ENCODE measurements at places on chromosomes 3 and 15. TPM values are rescaled to one million over a fixed set of nuclear protein-coding genes. Genes with fewer than 3 reads are reported as not detected.

IL5RA gene
- total RNA-seq, result not detected

CCNDBP1 gene
- total RNA-seq, result 59.7 TPM

GP9 gene
- total RNA-seq, result not detected

IL17RE gene
- 0.84 TPM for total RNA-seq

TERC gene
- 4.8 TPM for total RNA-seq

HEG1 gene
- 38.7 TPM for total RNA-seq

GOLGA8S gene
- not detected for total RNA-seq

BNC1 gene
- total RNA-seq, result 0.19 TPM

GOLGA6A gene
- not detected for total RNA-seq

PLA2G4D gene
- total RNA-seq, result not detected

TPRA1 gene
- total RNA-seq, result 20.7 TPM

TMC3 gene
- total RNA-seq, result not detected

MUC13 gene
- total RNA-seq, result not detected

KNL1 gene
- 0.50 TPM for total RNA-seq

GOLGA6L6 gene
- total RNA-seq, result not detected

GRCh38 chr3:150740733-150741496 is 22.1 kb downstream of the SIAH2 start:
- DNase-seq, result no peak

DNA sequence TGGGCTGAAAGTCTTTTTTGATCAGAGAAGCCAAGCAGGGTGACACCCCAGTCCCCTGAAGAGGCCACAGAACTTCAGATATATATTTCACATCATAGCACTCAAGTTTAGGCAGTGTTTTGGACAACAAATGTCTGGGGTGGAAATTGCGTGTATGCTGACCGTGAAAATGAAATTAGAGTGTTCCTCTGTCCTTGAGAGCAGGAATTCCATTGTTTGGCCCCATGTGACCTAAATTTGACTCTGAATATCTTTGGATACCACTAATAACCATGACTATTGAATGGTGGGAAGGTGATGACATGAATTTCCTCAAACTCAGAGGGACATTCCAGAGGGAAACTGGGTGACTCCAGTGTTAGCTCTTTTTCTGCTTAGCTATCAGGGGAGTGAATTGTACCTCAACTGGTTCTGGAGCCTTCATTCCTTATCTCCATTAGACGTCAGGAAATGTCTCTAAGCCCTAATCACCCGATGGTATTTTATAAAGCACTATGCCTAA is 263.5 kb upstream of the RASGRP1 start:
- no peak for DNase-seq

- DNase-seq, result no peak
These were observed 77.1 kb upstream of the CACNA2D3 start for GRCh38 chr3:54045061-54045815.

DNA sequence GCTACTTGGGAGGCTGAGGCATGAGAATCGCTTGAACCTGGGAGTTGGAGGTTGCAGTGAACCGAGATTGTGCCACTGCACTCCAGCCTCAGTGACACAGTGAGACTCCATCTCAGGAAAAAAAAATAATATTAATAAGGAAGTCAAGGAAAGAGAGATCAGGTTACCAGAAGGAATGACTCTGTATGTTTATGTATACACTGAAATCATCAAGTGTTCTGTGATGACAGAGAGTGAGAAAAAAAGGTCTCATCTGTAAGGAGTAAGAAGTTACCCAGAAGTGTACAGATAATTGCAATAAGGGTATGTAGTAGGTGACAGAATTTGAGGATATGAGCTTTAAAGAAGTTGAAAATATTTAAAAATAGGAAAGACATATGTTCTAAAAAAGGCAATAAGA is 4.3 kb upstream of the CCDC50 start:
- no peak for DNase-seq

DNA sequence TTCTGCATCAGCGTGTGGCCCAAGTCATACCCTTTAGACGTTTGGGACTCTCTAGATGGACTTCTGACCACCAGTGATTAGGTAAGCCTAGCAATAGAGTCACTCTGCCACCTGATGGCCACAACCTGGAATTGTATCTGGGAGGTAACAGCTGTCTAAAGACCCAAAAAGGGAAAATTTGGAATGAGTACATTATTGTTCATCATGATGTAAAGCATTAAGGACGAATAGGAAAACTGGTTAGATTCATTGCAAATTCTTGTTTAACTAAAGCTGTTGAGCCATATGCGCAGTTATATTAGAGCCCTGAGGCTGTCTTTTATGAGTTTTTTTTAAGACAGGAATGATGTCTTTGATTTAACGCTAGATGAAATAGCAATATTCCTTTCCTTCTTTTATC is 63.6 kb downstream of the FAM81A start:
- DNase-seq, result no peak

GRCh38 chr3:49785565-49786356 is 581 bp downstream of the IP6K1 start:
- no peak for DNase-seq

DNA sequence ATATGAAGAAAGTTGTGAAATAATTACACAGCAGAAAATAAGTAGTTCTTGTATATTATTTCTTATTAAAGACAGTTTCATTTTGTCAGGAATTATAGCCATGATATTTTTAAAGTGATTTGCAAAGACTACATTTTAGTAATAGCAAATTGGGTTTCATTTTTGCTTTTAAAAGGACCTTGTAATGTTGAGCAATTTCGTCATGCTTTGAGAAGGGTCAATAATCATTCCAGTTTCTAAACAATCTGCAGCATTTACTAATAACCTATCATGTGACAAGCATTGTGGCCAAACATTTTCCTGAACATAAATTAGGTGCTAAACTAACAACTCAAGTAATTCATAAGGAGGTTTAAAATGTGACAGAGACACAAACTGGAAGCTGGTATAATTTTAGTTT is 214.4 kb upstream of the CBLB start:
- DNase-seq, result no peak

GRCh38 chr3:120708408-120708807 is 26.4 kb upstream of the HGD start:
- DNase-seq, result no peak

DNA sequence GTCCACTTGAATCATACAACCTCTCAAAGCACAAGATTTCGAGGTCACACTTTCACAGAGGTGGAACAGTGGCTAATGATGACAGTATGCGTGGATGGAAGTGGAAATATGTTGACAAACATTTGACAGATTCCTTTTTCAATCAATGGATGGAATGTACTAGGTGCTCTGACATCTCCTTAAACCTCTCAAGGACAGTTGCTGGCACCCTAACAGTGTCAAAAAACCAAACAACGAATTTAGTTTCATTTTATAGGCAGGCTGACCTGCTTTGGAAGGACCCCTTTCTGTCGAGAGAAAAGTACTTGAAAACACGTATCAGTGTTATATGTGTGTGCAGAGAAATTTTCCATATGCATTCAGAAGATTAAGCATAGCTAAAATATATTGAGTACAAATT is 779.8 kb upstream of the LMCD1 start:
- DNase-seq, result no peak

DNA sequence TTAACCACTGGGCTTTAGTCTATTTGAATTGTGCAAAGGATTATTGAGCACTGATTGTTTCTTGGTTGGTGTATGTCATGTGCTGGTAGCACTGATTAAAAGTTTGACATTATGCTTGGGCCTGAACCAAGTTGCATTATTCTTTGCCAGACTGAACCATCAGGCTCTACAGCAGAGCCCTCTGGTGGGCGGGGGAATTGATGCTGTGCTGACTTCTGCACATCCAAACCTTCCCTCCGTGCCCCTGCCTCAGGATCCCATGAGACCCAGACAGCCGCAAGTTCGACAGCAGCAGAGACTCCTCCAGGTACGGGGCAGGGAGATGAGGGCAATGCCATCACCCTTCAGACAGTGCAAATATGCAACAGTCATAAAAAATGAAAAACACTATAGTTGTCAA is 28.4 kb upstream of the P2RY12 start:
- DNase-seq, result no peak

GRCh38 chr3:43087249-43087776 is 18.6 kb downstream of the POMGNT2 start:
- DNase-seq, result no peak

- DNase-seq, result no peak
These were observed 180.5 kb downstream of the FOXB1 start for GRCh38 chr15:60184579-60184978.

- DNase-seq, result no peak
These were observed 207.1 kb downstream of the UACA start for GRCh38 chr15:70556151-70556741.

- DNase-seq, result no peak
These were observed 105.2 kb downstream of the LIPC start for GRCh38 chr15:58537033-58537432.

DNA sequence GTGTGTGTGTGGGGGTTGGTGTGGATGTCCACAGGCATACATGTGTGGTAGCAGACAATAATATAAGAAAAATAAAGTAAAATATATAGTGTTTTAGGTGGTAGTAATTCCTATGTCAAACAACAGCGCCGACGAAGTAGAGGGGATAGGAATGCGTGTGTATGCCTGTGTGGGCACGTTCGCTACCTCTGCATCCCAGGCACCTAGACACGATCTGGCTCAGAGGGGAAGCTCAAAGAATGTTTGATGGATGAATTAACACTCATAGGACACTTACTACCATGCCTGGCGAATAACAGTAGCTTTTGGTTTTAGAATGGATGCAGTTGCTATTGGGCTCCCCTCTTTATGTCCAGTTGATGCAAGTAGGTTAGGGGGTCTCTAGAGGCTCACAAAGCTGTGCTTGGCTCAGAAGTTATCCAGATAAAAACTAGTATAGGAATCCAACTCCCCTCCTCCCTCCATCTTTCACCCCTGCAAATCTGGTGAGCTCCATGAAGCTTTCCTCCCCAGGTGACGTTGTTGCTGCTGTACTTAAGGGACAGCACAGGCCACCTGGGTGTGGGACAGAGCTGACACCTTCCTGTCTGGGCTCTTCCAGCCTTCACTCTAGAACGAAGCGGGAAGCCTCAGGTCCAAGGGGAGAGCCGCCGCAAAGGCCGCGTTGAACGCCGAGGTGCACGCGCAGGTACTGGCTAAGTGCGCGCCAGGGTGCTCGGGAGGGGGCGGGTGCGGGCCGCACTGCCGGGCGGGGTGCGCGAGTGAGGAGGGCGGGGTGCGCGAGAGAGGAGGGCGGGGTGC is 192.6 kb upstream of the LYSMD4 start:
- peak; percentile 82 for DNase-seq

DNA sequence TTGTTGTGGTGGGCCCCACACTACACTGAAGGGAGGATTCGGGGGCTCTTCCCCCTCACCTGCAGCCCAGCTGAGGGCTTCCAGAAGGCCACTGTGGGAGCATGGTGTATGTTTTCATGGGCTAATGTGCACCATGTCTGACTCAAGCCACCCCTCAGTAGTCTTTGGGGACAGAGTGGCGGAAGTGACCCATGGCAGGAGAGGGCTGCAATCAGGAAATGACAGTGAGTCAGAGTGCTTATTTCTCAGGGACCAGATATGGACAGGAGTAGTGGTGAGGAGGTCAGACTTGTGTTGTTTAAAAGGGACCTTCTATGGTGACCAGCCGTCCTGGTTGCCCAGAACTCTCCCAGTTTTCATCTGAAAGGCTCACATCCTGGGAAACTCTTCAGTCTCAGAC is 32.8 kb upstream of the SLC9A9 start:
- DNase-seq, result no peak

DNA sequence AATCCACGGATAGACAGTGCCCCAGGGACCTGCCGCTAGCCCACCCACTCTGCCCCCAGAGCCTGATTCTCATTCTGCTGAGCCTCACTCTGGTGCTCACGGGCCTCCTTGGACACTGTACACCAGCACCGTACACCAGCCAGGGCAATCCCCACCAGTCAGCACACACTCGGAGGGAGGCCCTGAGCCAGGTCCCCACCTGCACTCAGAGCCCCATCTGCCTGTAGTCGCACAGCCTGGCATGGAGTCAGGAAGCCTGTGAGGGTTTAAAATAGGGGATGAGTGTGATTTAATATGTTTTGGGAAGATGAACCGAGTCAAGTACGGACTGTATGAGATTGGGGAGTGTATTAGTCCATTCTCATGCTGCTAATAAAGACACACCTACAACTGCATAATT is 223.0 kb downstream of the SLCO3A1 start:
- DNase-seq, result no peak

GRCh38 chr3:194265505-194265892 is 85.6 kb downstream of the CPN2 start:
- peak; percentile 91 for DNase-seq

GRCh38 chr15:95996494-95996893 is 334.0 kb upstream of the NR2F2 start:
- DNase-seq, result no peak

GRCh38 chr15:51499379-51499976 is 123.1 kb downstream of the DMXL2 start:
- no peak for DNase-seq

GRCh38 chr3:158109295-158109803 is 540 bp upstream of the RSRC1 start:
- DNase-seq, result no peak

- no peak for DNase-seq
These were observed 125.0 kb downstream of the RAP2B start for GRCh38 chr3:153287017-153287416.

DNA sequence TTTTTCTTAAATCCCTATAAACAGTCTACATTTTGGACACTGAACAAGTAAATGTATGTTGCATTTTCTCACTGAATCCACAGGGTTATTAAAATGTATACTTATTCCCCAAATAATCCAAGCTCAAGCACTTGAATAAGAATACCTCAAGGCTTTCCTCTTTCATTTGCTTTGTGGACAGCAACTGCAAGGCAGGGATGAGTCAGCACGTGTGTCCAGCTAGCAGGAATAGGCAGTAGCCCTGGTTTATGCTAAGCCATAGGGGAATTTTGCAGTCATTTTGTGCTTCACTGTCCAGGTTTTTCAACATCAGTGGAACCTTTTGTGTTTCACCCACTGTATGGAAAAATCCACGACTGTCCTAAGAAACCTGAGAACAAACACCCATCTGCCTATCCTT is 96.7 kb upstream of the KCNMB2 start:
- no peak for DNase-seq

DNA sequence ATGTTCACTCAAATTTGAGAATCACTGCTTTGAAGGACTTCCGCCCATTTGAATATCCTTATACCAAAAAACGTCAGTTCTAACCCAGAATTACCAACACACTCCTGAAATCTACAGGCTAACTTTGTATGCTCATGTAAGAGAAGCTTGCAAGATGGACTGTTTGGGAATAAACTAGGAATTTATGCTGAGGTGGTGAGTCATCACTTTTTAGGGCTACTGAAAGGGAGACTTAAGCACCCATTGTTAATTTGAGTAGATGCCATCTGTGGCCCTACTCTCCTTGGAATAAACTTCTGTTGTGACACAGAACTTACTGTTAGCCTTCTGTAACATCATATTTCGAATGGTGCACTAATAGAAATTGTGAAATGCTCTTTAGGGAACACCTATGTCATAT is 74.6 kb downstream of the FGF12 start:
- DNase-seq, result no peak

GRCh38 chr15:67127331-67127664 is 61.9 kb downstream of the SMAD3 start:
- no peak for DNase-seq
